ENCODE measurements at places on chromosomes 16 and 17.

DNA sequence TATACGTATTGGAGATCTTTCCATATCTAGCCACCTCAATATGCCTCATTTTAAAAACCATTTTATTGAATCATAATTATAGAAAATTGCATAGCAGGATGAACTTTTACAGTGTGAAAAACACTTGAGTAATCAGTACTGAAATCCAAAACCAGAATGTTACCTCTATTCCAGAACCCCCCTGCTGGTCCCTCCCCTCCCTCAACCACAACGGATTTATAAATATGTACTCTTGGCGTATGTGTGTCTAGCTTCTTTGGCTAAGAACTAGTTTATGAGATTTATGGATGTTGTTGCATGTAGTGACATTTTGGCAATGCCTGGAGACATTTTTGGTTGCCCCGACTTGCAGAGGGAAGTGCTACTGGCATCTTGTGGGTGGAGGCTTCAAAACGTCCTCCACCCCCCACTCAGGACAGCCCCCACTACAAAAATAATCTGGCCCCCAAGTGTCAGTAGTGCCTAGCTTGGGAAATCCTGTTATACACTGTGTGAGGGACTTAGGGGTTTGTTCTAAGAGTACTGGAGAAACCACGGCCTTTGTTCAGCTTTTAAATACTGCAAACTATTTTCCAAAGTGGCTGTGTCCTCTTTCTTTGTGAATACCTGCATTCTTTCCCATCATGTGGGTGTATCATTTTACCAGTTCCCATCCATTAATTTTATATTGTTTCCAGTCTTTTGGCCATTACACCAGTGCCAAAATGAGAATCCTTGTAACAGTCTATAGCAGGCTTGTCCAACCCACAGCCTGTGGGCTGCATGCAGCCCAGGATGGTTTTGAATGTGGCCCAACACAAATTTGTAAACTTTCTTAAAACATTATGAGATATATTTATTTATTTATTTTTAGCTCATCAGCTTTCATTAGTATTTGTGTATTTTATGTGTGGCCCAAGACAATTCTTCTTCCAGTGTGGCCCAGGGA lies 23.7 kb downstream of the ITPRIPL2 start:
- DNase-seq, result no peak

DNA sequence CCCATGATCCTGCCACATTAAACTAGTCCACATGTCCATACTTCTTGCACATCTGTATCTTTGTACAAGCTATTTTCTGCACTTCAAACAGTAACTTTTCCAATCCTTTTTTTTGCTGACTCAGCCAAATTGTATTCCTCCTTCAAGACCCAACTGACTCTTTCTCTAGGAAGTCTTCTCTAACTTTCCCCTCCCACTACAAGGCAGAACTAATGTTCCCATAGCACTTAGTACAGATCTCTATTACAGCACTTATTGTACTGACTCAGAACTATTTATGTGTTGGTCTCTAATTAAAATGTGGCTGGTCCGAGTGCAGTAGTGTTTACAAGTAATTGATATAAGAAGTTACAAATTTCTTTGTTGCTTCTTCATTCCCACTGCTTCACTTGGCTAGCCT lies 8.2 kb downstream of the FAM222B start:
- no peak for DNase-seq

- no peak for DNase-seq
Measured at GRCh38 chr17:79203016-79203415, 128.4 kb downstream of the ENGASE start.

DNA sequence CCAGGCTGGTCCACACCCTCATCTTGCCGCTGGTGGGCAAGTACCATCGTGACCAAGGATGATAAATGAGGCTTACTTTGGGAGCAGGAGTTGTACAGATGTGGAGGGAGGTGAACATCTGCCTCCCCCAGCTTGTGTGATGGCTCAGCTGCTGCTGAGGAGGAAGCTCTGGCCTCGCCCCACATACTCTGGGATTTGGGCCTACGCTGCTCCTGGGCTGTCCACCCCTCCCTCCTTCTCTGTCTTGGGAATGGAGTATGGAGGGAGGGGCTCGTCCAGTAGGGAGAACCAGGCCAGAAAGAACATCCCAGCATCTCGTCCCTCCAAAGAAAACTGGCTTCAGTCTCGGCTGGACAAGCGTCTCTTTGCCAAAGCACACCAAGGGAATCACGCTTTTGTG lies 134.8 kb upstream of the CDC42EP4 start:
- no peak for DNase-seq
